ENCODE measurements at places on chromosomes 3 and 15. TPM values are rescaled to one million over a fixed set of nuclear protein-coding genes. Genes with fewer than 3 reads are reported as not detected.
A peak's percentile ranks its signal among the peaks of the same experiment; 100 is the strongest.

The OR5K2 gene
- total RNA-seq, result not detected

- H3K27me3 ChIP-seq, result no peaks in the 10 kb centered on the region
- DNase-seq, result peak; percentile 36
- no peaks in the 10 kb centered on the region for H3K4me1 ChIP-seq
- H3K36me3 ChIP-seq, result no peaks in the 10 kb centered on the region
- H3K4me3 ChIP-seq, result no peak overlapping the region
- no peak overlapping the region for H3K27ac ChIP-seq
Observed at GRCh38 chr3:140736863-140737460, 59.1 kb downstream of the TRIM42 start.

GRCh38 chr3:27532426-27533260 lies 48.5 kb upstream of the SLC4A7 start:
- H3K27ac ChIP-seq, result no peak overlapping the region
- no peaks in the 10 kb centered on the region for H3K4me1 ChIP-seq
- no peak overlapping the region for H3K4me3 ChIP-seq
- H3K27me3 ChIP-seq, result no peaks in the 10 kb centered on the region
- H3K36me3 ChIP-seq, result no peaks in the 10 kb centered on the region

- DNase-seq, result no peak
Observed at GRCh38 chr15:56468401-56468800, 3.5 kb upstream of the MNS1 start.

The PROK2 gene
- total RNA-seq, result not detected

DNA sequence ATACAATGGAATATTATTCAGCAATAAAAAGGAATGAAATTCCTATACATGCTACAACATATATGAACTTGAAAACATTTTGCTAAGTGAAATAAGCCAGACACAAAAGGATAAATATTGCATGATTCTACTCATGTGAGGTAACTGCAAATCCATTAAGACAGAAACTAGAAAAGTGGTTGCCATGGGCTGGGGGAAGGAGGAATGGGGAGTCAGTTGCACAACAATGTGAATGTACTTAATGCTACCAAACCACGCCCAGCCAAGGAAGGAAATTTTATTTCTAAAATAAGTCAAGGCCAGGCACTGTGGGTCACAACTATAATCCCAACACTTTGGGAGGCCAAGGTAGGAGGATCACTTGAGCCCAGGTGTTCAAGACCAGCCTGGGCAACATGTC lies 9.8 kb upstream of the GMPPB start:
- no peaks in the 10 kb centered on the region for H3K27me3 ChIP-seq
- no peaks in the 10 kb centered on the region for H3K36me3 ChIP-seq
- no peaks in the 10 kb centered on the region for H3K4me1 ChIP-seq
- H3K27ac ChIP-seq, result no peak overlapping the region
- no peak for DNase-seq

GRCh38 chr3:184218814-184219213 lies 10.6 kb upstream of the VWA5B2 start:
- no peak overlapping the region for H3K4me3 ChIP-seq
- no peaks in the 10 kb centered on the region for H3K4me1 ChIP-seq
- H3K36me3 ChIP-seq, result no peaks in the 10 kb centered on the region
- no peak overlapping the region for H3K27ac ChIP-seq

GRCh38 chr3:9808345-9809037 lies 1.6 kb upstream of the TTLL3 start:
- H3K36me3 ChIP-seq, result no peaks in the 10 kb centered on the region
- peak overlapping the region; percentile 79 for H3K27ac ChIP-seq
- H3K4me1 ChIP-seq, result peaks cover 21% of the 10 kb centered on the region
- H3K4me3 ChIP-seq, result no peak overlapping the region
- DNase-seq, result peak; percentile 24
- no peaks in the 10 kb centered on the region for H3K27me3 ChIP-seq

The MTFMT gene
- total RNA-seq, result 22.1 TPM

DNA sequence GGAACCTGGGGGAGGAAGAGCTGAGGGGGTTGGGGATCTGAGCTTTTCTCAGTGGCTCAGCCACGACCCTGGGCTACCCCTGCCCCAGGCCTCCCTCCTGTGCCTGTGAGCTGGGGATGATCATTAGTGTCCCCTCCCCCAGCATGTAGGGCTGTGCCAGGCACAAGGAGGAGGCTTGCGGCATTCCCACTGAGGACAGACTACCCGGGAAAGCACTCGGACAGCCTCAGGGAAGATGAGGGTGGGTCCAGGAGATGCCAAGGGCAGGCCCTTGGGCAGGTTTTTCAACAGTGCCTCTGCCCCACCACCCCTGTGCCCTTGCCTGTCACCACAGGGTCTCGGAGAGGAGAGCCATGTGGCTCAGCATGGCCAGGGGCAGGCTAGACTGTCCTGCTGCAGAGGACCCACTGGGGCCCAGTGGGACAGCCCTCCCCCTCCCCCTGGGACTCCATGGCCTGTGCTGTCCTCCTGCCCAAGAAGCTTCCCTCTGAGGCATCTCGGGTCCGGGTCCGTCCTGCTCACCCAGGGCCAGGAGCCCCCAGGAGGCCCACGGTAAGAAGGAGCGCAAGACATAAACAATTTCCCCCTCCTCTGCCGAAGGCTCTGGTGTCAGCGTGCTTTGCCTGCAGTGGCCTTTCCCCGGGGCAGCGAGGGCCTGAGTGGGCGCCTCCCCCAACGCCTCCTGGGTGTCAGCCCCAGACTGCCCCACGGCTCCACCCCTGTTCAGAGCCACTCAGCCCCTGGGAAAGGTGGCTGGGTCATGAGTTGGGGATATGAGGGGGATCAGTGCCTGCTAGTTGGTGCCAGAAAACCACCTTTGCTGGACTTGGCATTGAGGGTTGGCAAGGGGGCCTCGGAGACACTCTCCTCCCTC lies 192.5 kb downstream of the GOLGA6L6 start:
- no peaks in the 10 kb centered on the region for H3K36me3 ChIP-seq
- H3K4me1 ChIP-seq, result no peaks in the 10 kb centered on the region
- no peak overlapping the region for H3K27ac ChIP-seq
- peak; percentile 8 for DNase-seq
- H3K27me3 ChIP-seq, result no peaks in the 10 kb centered on the region

The C3orf70 gene
- total RNA-seq, result 1.0 TPM

The DAPK2 gene
- 5.9 TPM for total RNA-seq

GRCh38 chr3:134965865-134966481 lies 170.9 kb downstream of the EPHB1 start:
- no peaks in the 10 kb centered on the region for H3K27me3 ChIP-seq
- no peaks in the 10 kb centered on the region for H3K4me1 ChIP-seq
- no peak for DNase-seq
- no peaks in the 10 kb centered on the region for H3K36me3 ChIP-seq
- no peak overlapping the region for H3K4me3 ChIP-seq
- H3K27ac ChIP-seq, result no peak overlapping the region

The LRRIQ4 gene
- not detected for total RNA-seq

The HIGD2B gene
- not detected for total RNA-seq

- no peak for DNase-seq
- H3K27me3 ChIP-seq, result no peaks in the 10 kb centered on the region
- no peaks in the 10 kb centered on the region for H3K4me1 ChIP-seq
- H3K4me3 ChIP-seq, result no peak overlapping the region
- no peak overlapping the region for H3K27ac ChIP-seq
Observed at GRCh38 chr3:76415384-76415783, 624.5 kb upstream of the ROBO2 start.

DNA sequence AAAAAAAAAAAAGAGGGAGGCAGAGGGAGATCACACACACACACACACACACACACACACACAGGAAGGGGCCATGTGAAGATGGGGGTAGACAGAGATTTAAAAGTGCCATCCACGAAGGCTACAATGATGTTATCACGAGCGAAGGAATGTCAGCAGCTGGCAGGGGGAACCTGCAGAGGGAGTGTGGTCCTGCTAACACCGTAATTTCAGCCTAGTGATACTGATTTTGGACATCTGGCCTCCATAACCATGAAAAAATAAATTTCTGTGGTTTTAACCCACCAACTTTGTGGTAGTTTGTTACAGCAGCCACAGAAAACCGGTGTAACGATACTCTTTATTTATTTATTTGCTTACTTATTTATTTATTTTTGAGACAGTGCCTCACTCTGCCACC lies 76.0 kb downstream of the TMCO5A start:
- H3K4me3 ChIP-seq, result no peak overlapping the region
- H3K27me3 ChIP-seq, result no peaks in the 10 kb centered on the region
- no peak overlapping the region for H3K27ac ChIP-seq
- H3K36me3 ChIP-seq, result no peaks in the 10 kb centered on the region

- H3K4me3 ChIP-seq, result no peak overlapping the region
- H3K36me3 ChIP-seq, result no peaks in the 10 kb centered on the region
- no peak overlapping the region for H3K27ac ChIP-seq
- DNase-seq, result no peak
Observed at GRCh38 chr3:77835921-77836320, 796.0 kb downstream of the ROBO2 start.

DNA sequence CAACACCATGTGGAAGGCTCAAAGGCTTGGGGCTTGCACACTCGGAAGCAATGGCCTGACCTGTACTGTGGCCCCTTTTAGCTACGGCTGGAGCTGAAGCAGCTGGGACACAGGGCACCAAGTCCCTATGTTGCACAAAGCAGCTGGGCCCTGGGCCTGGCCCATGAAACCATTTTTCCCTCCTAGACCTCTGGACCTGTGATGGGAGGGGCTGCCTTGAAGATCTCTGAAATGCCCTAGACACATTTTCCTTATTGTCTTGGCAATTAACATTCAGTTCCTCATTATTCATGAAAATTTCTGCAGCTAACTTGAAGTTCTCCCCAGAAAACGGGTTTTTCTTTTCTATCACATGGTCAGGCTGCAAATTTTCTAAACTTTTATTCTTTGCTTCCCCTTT lies 85.6 kb upstream of the ALDH1A3 start:
- no peak overlapping the region for H3K27ac ChIP-seq
- H3K4me1 ChIP-seq, result no peaks in the 10 kb centered on the region
- no peak overlapping the region for H3K4me3 ChIP-seq
- no peak for DNase-seq

GRCh38 chr15:48413304-48413703 lies 82.1 kb downstream of the DUT start:
- H3K36me3 ChIP-seq, result no peaks in the 10 kb centered on the region
- H3K27ac ChIP-seq, result no peak overlapping the region
- DNase-seq, result no peak

The FETUB gene
- not detected for total RNA-seq
